ENCODE measurements at places on chromosomes 3 and 15.

- no peak for DNase-seq
These were observed 421 bp downstream of the KLHL18 start for GRCh38 chr3:47283193-47283537.

- no peak for DNase-seq
These were observed 10.0 kb downstream of the FAM107A start for GRCh38 chr3:58567251-58567515.

DNA sequence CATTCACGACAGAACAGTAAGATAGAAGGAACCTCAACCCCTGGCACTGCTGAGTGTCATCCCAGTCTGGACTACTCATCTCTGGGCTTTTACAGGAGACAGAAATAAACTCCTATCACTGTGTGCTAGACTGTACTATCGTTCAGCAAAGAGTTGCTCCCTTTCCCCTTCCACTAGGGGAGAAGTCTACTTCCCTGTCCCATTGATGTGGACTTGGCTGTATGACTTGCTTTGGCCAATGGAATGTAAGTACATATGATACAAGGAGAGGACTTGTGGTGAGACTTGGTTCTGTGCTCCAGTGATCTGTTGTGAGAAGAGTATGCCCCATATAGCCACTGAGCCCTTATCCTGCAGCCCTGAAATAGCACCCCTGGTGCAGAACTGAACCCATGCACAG lies 5.3 kb upstream of the KIF7 start:
- DNase-seq, result no peak

DNA sequence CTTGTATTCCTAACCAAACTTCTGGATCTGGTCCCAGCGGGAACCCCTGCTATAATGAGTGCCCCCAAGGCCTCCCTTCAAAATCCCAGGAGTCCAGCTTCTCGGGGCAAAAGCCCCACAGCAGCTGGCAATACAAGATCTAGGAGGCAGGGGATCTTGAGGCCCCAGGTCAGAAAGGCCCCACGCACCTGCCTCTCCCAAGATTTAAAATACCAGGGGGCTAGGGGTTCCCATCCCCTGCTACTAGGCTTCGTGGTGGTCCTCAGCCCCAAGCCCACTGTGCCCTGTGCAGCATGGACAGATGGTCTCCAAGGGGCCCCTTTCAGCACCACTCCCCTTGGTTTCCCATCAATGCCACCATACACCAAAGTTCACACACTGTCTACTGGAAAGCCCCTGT lies 15.8 kb upstream of the CYP11A1 start:
- DNase-seq, result no peak

DNA sequence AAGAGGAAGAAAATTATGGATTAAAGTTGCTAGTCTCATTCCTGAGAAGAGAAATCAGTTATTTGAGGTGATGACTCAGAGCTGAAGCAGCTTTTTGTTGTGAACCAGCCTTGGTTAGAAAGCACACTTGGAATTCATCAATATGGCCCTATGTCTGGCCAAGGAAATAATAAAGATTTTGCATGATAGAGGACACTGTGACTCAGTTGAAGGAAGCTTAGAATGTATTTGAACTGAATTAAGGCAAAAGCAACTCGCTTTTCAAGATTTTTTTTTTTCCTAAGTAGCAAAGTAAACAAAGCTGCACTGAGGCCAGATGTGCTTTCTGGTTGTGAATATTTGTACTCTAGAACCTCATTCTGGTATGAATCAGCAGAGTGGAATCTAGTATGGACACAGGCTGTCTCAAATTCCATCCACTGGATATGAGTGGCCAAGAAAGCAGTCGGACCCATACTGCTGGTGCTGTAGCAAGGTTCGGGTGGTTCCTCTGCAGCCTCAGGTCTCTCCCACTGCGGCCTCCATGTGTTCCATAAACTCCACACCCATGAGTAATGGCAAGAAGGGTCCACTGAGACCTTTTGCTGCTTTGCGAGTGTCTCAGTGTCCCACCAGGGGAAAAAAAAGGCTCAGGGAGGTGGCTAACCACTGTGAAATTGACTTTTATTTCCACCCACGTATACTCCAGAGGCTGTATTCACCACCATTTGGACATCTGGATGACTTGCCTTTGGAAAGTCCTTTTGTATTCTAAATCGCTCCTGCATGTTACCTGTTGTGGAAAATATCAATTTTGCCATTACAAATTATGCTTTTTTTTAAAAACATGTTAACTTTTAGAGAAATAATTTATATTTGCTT lies 53.1 kb downstream of the TGFBR2 start:
- no peak for DNase-seq

GRCh38 chr15:60179786-60180391 lies 175.8 kb downstream of the FOXB1 start:
- no peak for DNase-seq

DNA sequence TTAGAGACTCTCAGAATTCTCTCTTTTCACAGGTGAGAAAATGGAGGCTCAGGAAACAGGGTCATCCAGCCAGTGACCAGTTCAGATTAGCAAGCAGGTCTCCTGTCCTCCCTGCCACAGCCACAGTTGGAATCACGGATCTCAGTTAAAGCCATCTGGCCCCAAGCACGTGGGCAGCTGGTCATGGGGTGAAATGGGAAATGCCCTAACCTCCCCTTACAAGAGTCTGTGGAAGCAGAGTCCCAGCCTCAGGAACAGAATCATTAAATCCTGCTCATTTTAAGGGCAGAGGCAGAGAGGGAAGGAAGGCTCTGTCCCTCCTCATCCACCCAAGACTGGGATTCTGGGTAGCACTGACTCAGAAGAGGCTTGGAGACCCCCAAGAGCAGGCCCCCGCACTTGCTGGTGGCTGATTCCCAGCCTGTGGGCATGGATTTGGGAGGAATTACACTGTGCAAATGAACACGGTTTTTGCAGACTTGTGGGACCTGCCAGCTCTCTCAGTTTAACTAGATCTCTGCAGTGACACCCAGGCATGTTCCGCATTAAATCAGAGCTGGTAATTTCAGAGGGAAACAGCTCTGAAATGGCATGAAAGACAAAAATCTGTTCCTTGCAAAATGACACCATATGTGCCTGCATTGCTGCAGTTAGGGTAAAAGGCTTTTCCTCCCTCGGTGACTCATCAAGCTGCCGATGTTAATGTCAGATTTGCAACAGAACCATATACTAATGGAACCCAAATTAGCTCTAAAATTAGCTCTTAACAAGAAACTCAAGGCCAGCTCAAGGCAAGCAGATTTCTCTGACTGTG lies 89.0 kb downstream of the BDH1 start:
- DNase-seq, result no peak

DNA sequence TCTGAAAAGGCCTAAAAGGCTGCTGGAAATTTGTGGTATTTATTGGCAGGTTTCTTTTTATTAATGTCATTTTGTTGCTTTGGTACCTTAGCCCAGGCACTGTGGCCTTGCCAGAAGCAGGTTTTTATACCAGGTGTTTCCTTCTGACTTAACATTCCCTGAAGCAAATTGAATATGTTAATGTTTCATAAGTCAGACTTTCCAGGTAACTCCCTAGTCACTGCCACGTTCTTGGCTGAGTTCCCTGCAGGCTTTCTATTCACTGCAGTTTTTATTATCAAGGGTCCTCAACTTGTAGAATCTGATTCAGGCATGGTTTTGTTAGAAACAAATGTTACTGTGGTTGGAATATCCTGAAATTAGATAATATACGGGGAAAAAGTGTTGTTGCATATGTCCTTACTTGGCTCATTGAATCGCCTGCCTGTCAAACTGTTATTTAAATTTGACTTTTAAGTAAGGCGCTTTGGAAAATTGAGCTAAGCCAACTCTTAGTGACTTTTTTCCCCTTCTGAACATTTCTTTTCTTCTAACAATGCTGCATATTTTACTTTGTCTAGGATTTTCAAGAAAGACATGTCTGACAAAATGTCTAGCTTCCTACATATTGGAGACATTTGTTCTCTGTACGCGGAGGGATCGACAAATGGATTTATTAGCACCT lies 22.9 kb downstream of the ITPR1 start:
- DNase-seq, result no peak

- no peak for DNase-seq
These were observed 77.5 kb downstream of the FBLN2 start for GRCh38 chr3:13626396-13626795.

GRCh38 chr3:133836497-133837158 lies 31.0 kb downstream of the SRPRB start:
- no peak for DNase-seq

DNA sequence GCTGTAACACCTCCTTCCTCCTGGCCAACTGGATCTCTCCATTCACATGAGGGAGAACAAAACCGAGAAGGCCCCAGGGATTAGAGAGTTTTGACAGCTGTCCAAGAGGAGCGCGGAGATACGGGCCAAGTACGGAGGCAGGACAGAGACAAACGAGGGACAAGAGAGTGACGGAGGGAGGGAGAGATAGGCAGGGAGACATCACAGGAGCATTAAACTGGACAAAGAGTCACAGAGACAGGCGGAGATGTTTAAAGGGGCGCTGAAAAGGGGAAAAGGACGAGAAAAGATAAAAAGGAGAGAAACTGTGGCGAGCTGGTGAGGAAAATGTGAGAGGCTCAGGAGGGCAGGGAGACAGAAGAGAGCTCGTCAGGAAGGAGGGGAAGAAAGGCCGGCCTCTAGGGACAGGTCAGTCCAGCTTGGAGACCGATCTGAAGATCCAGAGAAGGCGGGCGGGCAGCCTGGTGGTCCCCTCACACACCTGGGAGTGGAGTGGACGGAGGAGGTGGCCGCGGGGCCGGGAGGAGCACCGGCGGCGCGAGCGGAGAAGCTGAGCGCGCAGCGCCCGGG lies 40.5 kb upstream of the ROPN1 start:
- no peak for DNase-seq

- DNase-seq, result no peak
These were observed 72.4 kb upstream of the FOXB1 start for GRCh38 chr15:59931646-59932261.

DNA sequence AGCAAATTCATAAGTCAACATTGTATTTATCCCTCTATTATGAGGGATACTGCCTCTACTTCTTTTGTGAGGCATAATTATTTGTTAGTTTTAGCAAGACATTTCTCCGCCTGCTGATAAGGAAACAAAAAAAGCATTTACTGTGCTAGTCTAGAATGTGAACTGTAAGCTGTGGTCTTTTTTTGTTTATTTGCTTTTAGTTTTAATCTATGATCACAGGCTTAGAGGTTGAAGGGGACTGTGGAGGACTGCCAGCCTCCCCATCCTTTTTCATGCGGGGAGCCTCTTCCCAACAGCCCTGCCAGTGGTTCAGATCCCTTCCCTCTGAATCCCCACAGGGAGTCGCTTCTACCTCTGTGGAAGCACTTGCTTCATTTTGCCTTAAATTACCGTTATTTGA lies 331.0 kb upstream of the ROPN1 start:
- no peak for DNase-seq

GRCh38 chr3:150663461-150663860 lies 40.3 kb downstream of the ERICH6 start:
- no peak for DNase-seq

All from stimulated activated CD8-positive, alpha-beta memory T cell treated with anti-CD3 and anti-CD28 coated beads, Interleukin-4, amount 100 ng/mL, for 1 hour (primary cell).